ENCODE measurements at places on chromosomes 11 and 22.

GRCh38 chr22:48049116-48049515 lies 1286.7 kb downstream of the TBC1D22A start:
- DNase-seq, result no peak

DNA sequence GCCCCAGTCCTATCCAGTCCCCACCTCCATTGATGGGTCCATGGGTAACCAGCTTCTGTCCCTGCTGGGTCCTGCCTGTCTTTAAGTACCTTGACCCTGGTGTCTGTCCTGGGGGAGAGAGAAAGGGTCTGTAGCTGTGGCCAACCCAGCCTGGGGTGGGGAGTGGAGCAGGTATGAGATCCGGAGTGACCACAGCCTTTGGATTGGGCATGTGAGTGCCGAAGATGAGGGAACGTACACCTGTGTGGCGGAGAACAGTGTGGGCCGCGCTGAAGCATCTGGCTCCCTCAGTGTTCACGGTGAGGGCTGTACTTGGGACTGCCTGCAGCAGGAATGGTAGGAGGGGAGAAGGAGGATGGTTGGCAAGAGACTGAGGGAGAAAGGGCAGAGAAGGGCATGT lies 5.2 kb downstream of the ROBO3 start:
- DNase-seq, result no peak

- DNase-seq, result no peak
These were observed 52.6 kb downstream of the MAP6 start for GRCh38 chr11:75616281-75616680.

DNA sequence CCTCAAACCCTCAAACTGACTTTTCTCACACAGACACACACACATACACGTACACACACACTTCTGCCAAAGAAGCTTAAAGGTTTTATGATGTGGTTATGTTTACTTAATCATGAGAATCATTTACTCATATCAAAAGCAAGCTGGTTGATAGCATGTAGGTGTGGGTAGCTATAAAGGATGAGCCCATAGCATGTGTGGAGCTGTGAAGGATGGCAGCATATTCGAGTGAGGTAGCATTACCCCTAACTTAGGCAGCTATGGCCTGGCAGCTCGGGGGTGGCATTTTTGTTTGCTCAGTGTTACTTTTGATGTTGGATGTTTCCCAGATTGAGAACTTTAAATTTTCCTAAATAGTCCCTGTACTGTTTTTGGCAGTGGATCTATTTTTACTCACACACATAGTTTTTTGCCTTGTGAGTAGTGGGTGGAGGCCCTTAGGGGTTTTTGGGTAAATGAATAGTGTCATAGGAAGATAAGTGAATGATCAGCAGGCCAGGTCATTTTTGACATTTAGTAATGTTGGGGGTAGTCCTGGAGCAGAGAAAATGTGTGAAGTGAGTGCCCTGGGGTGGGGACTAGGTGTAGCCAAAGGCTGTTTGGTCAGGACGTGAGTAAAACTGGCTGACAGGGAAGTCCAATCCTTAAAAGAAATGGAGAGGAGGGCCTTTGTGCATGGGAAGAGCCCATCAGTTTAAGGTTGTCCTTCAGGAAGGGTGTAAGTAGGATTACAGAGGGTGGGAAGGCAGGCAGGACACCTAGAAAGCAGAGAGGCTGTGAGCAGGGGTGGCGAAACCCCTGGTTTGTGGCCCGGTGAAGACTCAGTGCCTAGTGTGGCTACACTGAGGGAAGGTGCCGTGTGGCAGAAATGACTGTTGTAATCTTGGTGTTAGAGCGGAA lies 7.1 kb downstream of the YWHAH start:
- no peak for DNase-seq

DNA sequence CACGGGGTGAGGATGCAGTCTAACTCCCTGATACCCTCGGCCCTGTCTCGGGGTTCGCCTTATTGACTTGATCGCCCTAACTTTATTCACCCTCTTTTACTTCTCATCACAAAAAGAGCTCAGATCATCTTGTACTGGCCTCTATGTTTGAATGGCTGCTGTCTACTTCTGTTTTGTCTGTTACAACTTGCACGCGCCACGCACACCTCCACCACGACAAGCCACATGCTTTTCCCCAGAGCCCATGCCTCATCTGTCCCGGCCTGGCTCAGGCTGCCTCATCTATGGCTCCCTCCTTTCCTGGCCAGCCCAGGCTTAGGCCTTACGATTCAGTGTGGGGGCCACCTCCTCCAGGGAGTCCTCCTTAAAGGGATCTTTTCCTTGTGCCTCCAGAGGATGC lies 180.9 kb downstream of the EFCAB6 start:
- no peak for DNase-seq
